ENCODE measurements at places on chromosomes 7 and 10.

DNA sequence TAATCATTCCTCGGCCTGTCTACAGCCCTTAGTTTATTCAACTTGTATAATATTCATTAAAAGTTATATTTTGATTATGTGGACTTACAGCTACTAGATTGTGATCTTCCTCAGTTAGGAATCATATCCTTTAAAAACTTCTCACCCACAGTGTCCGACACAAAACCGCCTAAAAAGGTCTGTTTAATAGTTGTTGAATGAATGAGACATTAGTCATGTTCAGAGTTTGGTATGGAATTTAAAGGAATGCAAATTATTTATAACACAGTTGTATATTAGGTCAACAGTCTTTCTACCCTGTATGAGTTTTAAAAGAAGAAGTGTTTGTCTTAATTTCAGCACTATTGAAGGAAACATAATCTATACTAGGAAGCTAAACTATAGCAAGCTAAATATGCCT, 390.0 kb downstream of the ARL4A start:
- no peak for DNase-seq

GRCh38 chr7:157433628-157434027, 96.8 kb downstream of the DNAJB6 start:
- DNase-seq = no peak

DNA sequence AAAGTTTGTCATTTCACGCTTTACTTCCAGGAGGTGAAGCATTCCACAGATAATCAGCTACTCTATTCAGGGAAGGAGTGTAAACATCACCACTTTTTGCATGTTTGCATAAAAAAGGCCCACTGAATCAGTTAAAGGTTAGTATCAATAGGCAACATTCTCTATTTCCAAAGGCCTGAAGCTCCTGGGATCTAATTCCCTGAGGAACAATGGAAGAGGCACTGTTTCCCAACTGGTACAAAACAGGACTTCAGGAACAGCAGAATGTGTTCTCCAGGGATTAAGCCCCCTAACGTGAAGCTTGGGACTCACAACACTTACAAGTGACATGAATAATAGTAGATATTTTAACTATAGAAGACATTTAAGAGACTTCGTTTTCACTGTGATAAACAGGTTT, 6.1 kb downstream of the LRRN3 start:
- DNase-seq = no peak

- no peak for DNase-seq
Observed at GRCh38 chr7:70432567-70433001, 699.4 kb upstream of the GALNT17 start.

GRCh38 chr7:123847868-123848267, 2.9 kb downstream of the HYAL4 start:
- no peak for DNase-seq

DNA sequence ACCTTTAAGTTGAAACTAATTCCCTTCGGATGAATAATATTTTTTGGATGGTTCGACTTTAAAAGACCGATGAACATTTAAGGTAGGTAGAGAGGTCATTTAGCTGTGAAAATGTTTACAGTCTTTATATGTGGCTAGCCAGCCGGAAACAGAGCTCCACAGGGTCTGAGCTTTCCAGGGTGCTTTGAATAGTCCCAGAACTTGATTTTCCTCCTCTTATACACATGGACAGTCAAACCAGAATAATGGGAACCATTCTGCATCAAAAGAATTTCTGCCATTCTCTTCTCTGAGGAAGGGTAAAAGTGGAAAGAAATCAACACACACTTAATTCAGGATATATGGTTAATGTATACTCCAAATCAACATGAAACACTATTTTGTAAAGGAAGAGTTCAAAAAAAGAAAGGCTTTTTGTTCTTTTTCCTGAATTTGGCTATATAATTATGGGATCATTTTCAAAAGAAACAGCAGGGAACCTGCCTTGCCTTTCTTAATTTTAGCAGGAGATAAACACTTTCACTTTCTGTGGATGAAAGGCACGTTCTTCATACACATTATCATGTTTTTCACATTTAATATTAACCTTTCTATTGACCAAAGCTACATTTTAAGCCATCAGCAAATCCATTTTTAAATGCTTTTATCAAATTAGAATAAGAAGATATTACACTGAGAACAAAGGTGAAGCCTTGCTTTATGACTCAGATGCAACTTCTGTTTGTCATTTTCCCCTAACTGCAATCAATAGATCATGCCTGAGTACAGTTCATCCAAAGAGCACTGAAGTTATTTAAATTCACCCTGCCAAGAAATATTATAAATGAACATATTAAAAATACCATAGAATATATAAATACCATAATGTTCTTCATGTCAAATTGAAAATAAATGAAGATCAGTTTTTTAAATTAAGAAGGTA, 307.3 kb downstream of the THSD7A start:
- DNase-seq = no peak

DNA sequence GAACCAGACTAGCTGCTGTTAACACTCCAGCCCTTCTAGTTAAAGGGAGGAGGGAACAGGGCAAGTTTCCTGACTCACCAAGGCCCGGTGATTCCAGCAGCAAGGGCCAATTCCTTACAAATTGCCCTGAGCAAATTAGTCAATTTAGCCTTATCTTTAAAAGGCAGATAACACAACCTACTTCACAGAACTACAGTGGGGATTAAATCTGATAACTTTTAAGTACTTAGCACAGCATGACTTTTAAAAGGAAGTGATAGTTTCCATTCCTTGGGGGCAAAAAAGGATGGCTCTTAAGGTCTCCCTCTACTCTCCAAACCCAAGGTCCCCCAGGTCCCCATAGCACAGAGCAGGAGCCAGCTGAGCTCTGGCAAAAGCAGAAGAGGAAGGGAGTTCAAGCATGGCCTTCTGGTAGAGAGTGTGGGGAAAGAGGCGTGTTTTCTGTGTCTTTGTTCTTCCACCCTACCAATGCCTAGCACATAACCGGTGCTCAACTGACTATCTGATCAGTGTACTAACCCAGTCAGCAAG, 4.0 kb downstream of the CDCA7L start:
- no peak for DNase-seq

GRCh38 chr7:100567751-100568175, 5.9 kb downstream of the SAP25 start:
- no peak for DNase-seq

Data from NCI-H1436 (cell line).